ENCODE measurements at places on chromosomes 4 and X.

GRCh38 chr4:77510367-77510766 is 95.3 kb upstream of the CXCL13 start:
- DNase-seq: no peak

- no peak for DNase-seq
These were observed 20.2 kb downstream of the CLNK start for GRCh38 chr4:10664408-10664807.

GRCh38 chr4:158580064-158580463 is 58.4 kb downstream of the RXFP1 start:
- no peak for DNase-seq

- no peak for DNase-seq
These were observed 56.6 kb downstream of the TMEM131L start for GRCh38 chr4:153522802-153523094.

- DNase-seq: no peak
These were observed 2.3 kb upstream of the SERPINA7 start for GRCh38 chrX:106040861-106041260.

GRCh38 chr4:73525611-73526010 is 44.1 kb downstream of the AFM start:
- DNase-seq: no peak

- DNase-seq: no peak
These were observed 321.9 kb upstream of the GIMD1 start for GRCh38 chr4:106690487-106690886.

DNA sequence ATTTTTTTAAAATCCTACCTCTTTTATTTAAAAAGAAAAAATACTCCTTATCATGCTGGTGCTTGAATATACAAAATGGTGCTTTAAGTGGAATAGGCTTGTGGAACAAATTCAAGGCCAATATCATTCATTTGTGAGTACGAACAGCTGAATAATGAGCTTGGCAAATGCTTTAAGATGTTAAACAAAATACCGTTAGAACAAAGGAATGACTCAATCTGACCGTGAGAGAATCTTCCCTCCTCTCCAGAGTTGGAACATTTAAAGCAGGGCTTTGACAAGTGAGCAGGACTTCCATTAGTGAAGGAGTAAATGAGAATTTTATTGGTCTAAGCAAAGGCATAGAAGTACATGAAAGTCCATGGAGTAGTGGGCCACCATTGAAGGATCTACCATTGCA is 74.5 kb downstream of the DCLK2 start:
- no peak for DNase-seq

DNA sequence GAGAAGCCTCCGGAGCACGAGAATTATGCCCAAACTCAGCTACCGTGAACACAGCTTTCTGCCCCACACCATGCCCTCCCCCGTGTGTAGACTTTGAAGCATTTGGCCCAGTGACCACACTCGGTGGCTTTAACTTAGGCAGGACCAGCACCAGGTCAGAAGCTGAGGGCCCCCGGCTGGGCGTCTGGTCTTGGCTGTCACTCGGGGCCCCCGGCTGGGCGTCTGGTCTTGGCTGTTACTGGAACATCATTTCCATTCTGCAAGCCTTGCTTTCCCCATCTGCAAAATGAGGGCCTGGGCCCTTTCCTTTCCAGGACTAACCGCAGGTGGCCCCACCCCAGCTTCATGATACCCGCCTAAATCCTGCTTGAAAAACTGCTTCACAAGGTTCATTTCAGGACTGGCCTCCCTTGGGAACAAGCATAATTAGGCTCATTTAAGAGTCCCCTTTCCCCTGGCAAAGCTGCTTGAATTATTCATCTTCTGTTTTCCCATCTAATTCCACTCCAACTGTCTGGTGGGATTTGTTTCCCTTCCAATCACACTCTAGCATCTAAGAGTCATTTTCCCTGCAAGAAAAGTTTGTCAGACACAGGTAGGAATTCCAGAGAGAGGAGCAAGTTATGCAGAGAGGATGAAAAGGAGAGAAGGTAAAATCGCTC is 82.5 kb downstream of the WFS1 start:
- no peak for DNase-seq

DNA sequence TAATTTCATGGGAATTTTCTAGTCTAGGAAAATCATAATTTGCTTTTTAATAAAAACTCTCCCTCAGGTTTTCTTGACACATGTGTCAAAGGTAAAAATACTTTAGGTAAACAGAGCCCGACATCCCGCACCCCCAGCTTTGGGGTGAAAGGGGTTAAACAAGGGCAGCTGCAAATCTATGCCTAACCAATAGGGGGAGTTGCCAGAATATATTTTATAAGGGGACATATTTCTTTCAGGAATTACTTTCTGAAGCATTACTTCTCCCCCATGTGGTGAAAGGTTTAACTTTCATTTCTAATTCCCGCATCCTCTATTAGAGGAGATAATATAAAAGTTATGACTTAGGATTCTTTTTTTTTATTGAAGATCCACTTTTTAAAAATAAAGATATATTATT is 53.9 kb upstream of the HEPH start:
- DNase-seq: no peak

- no peak for DNase-seq
These were observed 29.6 kb downstream of the SMARCAD1 start for GRCh38 chr4:94237271-94237670.

GRCh38 chr4:3442959-3443749 is 1.4 kb downstream of the HGFAC start:
- peak; percentile 45 for DNase-seq

DNA sequence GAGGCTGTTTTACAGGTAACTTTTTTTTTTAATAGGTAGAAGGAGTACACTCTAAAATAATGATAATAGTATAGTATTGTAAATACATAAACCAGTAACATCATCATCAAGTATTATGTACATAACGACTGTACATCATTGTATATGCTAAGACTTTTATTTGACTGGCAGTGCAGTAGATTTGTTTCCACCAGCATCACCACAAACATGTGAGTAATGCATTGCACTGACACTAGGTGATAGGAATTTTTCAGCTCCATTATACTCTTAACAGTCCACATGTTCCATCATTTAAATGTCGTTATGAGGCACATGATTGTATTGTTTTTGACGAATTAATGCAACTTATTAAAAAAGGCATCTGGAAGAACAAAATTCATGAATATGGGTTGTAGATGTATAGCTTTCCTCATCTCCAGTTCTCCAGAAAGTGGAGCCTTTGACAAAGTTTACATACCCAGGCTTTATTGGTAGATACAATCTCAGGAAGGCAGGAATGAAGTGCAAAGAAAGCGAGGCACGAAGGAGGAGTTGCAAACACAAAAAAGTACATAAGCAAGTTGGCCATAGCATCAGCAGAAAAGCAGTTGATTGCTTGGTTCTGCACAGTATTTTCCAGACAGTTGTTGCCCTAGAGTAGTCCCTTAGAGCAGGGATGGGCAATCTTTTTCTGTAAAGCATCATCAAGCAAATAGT is 336.9 kb upstream of the NR3C2 start:
- no peak for DNase-seq

DNA sequence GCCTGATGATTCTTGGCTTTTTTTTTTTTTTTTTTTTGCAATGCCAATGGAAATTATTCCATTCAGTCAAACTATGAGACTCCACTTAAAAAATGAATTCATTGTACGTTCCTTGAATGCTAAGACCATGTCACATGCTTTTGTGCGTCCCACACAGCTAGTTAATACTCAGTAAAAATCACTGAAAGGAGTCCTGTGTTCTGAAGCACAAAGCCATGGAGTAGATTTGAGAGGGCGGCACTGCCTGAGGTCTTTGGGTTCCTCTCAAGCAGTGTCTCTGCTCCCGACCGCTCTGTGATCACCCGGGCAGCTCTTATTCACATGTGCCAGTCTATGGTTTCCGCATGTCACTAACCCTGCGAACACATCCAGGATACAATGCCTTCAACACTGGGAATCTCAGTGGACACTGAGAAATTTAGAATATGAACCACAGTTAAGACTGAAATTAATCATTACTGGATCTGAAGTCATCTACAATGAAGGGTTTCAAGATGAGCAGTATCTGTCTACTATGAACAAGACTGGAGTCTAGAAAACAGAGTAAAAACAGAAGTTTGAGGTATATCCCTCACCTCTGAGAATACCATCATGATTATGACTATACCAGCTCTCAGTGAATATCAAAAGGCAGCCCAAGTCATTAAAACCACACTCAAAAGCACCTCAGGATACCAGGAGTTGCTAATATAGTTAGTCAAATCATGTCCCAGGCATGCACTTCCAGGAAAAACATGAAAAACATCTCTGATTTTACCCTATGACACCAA is 193.0 kb downstream of the MGST2 start:
- no peak for DNase-seq

GRCh38 chr4:41477181-41477905 is 60.6 kb upstream of the LIMCH1 start:
- DNase-seq: no peak

GRCh38 chr4:8516061-8516573 is 64.1 kb upstream of the GPR78 start:
- no peak for DNase-seq

- DNase-seq: no peak
These were observed 6.6 kb downstream of the FGFR3 start for GRCh38 chr4:1799387-1800375.

GRCh38 chr4:122980860-122981259 is 58.5 kb upstream of the NUDT6 start:
- DNase-seq: no peak

DNA sequence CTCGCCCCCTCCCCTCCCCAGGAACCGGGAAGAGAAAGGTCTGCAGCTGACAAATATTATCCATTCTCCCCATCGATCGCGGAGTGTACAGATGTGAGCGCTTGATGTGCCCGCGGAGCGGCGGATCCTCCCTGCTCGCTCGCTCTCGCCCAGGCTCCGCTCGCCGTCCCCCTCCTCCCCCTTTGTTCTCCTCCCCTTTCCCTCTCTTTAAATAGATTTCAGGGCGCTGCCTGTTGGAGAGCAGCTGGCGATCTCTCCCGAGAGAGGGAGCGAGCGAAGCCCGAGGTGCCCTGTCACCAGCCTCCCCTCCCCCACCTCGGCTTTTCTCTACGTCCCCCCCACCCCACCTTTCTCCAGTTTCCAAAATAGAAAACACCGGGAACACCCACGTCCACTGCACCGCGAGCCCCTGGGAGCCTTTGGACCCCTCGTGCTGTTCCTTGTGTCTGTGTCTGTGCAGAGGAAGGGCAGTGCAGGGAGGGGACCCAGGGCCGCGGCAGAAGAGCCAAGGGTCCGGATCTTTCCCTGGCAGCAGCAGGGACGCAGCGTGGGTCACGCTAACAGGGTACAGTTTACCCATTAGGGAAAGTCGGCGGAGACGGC is 56.6 kb upstream of the BCOR start:
- no peak for DNase-seq

DNA sequence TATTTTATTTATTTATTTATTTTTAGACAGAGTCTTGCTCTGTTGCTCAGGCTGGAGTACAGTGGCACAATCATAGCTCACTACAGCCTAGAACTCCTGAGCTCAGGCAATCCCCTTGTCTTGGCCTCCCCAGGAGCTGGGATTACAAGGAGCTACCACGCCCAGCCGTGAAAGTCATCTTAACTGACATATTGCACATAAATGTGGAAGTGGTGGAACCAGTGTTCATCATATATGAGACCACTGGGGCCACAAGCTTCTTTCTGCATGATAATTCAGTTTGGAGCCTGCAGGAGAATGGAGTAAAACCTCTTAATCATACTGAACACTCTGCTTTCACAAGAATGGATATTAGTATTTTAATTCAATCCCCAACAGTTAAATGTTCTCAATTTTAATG is 12.5 kb upstream of the CTSO start:
- no peak for DNase-seq

GRCh38 chrX:155027509-155028066 is 944 bp downstream of the FUNDC2 start:
- DNase-seq: no peak

GRCh38 chr4:85707611-85708010 is 232.7 kb downstream of the ARHGAP24 start:
- DNase-seq: no peak

DNA sequence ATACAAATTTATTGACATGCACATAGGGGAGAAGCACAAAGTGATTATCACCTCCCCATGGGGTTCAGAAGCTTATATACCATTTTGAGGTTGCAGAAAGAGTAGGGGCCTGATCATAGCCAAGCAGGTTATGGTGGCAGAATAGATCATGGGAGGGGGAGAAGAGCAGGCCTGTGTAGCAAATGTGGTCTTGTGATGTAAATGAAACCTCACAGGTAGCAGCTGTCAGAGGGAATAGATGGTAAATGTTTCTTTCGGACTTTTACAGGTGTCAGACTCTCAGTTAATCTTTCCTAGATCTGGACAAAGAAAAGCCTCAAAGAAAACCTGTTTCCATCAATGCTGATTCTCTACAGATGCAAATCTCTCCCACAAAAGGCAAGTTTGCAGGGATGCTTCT is 84.4 kb downstream of the CFAP299 start:
- DNase-seq: no peak

DNA sequence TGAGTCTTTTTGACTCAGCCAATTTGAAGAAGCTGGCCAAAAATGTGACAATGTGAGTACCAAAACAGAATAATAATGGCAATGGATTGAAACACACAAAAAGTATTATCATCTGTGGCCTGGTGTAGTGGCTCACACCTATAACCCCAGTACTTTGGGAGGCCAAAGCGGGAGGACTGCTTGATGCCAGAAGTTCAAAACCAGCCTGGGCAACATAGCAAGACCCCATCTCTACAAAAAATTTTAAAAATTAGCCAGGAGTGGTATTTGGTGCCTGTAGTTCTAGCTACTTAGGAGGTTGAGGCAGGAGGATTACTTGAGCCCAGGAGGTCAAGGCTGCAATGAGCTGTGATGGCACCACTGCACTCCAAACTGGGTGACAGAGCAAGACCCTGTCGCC is 41.5 kb downstream of the PLK4 start:
- DNase-seq: no peak

- DNase-seq: no peak
These were observed 40.2 kb downstream of the ATP10D start for GRCh38 chr4:47525154-47525819.

GRCh38 chr4:100849319-100849718 is 331.5 kb upstream of the EMCN start:
- no peak for DNase-seq

- DNase-seq: no peak
These were observed 113.5 kb downstream of the VSIG4 start for GRCh38 chrX:65926095-65927019.

DNA sequence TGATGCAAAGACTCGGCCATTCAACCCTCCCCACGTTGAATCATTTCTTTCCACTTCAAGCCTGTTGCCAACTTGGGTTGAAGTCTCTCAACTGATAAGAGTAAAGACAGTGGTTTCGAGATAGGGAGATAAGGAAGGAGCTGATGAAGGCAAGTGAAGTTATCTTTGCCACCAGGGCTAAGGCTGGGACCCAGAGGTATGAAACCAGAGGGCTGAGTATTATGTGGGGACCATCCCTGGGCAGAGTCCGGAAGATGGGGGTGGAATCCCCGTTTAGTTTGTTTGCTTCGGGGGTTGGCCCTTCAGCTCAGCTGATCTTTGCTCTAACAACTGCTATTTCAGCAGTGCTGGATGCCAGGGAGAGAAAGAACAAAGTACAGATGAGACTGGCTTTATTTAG is 2.3 kb upstream of the XPNPEP2 start:
- DNase-seq: no peak

- no peak for DNase-seq
These were observed 4.4 kb upstream of the FBXW7 start for GRCh38 chr4:152540293-152540674.

GRCh38 chr4:36280555-36280954 is 861 bp upstream of the DTHD1 start:
- DNase-seq: no peak

GRCh38 chr4:31370866-31371465 is 650.8 kb downstream of the PCDH7 start:
- DNase-seq: no peak

GRCh38 chr4:20378181-20378580 is 126.5 kb downstream of the SLIT2 start:
- no peak for DNase-seq

- no peak for DNase-seq
These were observed 2244.0 kb downstream of the ARAP2 start for GRCh38 chr4:34000356-34000755.
